GM12878 (cell line): ENCODE measurements at places on chromosomes 6 and 20.

GRCh38 chr6:72151742-72152141, 265.4 kb downstream of the RIMS1 start:
- no peak overlapping the region for H3K4me3 ChIP-seq
- no peaks in the 10 kb centered on the region for H3K36me3 ChIP-seq
- no peak overlapping the region for H3K27ac ChIP-seq

- no peak overlapping the region for H3K4me3 ChIP-seq
- no peaks in the 10 kb centered on the region for H3K36me3 ChIP-seq
- DNase-seq = no peak
- no peaks in the 10 kb centered on the region for H3K4me1 ChIP-seq
- H3K27ac ChIP-seq = no peak overlapping the region
- H3K27me3 ChIP-seq = no peaks in the 10 kb centered on the region
These were observed 166.4 kb upstream of the RNF217 start for GRCh38 chr6:124795643-124796463.

DNA sequence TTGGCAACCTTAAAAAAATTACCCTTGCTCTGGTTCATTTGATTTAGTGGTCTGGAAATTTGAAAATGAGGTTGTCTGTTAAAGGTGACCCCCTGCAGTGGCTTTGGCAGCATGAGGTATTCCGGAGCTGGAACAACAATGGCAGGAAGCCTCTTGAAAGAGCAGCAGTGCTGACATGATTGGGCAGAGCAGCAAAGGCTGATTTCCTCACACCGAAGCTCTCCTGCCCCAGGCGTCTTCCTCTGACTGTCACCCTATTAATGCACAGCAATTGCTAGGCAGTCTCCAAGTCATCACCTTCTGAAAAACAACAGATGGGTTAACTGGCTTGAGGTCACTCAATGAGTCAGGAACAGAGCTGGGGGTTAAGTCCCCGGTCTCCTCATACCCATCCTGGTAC, 241.8 kb upstream of the MMS22L start:
- H3K27me3 ChIP-seq = no peaks in the 10 kb centered on the region
- DNase-seq = no peak
- H3K4me3 ChIP-seq = no peak overlapping the region
- H3K27ac ChIP-seq = no peak overlapping the region
- no peaks in the 10 kb centered on the region for H3K4me1 ChIP-seq
- H3K36me3 ChIP-seq = no peaks in the 10 kb centered on the region

GRCh38 chr20:16062661-16063581, 510.3 kb downstream of the KIF16B start:
- no peak overlapping the region for H3K4me3 ChIP-seq
- H3K27me3 ChIP-seq = no peaks in the 10 kb centered on the region
- no peaks in the 10 kb centered on the region for H3K36me3 ChIP-seq
- H3K4me1 ChIP-seq = no peaks in the 10 kb centered on the region
- no peak for DNase-seq

DNA sequence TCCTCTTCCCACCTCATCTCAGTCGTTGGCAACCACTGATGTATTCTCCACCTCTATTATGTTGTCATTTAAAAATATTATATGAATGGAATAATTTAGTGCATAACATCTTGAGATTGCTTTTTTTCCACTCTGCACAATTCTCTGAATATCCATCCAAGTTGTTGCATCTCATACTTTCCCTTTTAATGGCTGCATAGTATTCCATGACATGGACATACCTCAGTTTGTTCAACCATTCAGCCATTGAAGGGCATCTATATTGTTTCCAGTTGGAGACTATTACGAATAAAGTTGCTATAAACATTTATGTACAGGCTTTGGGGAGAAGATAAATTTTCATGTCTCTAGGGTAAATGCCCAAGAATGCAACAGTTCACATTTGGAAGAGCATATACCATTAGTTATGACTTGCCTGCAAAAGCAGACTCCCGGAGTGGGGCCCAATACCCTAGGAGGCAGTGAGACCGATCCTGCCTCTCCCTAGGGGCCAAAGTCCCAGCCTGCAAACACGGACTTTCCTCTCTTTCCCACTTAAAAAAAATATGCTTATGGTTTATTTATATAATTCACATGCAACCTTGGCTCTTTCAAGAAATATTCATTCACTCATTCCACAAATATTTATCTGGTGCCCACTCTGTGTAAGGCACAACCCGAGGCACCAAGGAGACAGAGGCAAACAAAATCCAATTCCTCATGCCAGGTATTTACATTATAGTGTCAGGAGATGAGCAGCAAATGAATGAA, 227.0 kb upstream of the PMEPA1 start:
- no peak overlapping the region for H3K4me3 ChIP-seq
- H3K27me3 ChIP-seq = no peaks in the 10 kb centered on the region
- H3K36me3 ChIP-seq = no peaks in the 10 kb centered on the region

DNA sequence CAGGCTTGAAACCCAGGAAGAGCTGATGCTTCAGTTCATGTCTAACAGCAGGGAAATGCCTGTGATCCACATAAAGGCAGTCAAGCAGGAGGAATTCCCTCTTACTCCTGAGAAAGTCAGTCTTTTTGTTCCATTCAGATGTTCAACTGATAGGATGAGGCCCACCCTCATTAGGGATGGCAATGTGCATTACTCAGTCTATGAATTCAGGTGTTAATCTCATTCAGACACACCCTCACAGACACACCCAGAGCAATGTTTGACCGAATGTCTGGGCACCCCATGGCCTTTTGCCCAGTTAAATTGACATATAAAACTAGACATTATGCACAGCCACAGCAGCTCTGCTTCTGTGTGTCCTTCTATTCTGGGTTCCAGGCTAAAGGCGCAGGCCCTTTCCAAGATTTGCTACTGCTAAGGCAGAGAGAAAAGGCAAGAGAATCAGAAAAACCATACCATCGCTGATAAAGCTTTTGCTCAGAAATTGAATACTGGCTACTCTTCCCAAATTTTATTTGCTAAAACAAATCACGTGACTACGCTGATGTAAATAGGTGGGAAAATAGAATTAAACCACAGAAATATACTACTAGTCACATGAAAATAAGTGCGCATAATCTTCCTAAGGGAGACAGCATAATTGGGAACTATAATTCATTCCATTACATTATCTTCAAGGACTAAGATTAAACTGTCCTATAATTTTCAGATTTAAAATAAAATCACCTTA, 625.0 kb upstream of the MAN1A1 start:
- no peaks in the 10 kb centered on the region for H3K4me1 ChIP-seq
- no peak overlapping the region for H3K4me3 ChIP-seq
- no peaks in the 10 kb centered on the region for H3K27me3 ChIP-seq
- no peak overlapping the region for H3K27ac ChIP-seq

- H3K4me1 ChIP-seq = no peaks in the 10 kb centered on the region
- no peak for DNase-seq
- H3K27ac ChIP-seq = no peak overlapping the region
- no peaks in the 10 kb centered on the region for H3K36me3 ChIP-seq
- H3K27me3 ChIP-seq = no peaks in the 10 kb centered on the region
- no peak overlapping the region for H3K4me3 ChIP-seq
These were observed 159.8 kb upstream of the ARID1B start for GRCh38 chr6:156617376-156617775.

DNA sequence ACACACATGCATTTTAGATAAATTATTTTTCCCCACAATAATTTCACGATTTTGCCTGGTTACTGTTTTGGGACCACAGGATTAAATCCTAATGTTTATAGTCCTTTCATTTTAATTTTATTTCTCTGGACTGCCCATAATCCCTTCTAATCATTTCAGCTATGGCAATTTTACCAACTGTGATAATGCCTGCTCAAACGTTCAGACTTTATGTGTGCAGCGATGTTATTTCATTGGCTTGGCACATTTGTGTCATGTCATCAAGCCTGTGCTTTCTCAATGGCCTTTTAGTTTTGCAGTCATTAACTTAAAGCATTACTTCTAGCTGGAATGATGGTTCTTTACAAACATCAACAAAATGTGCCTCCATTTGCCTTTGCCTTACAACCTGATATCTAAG, 140.6 kb upstream of the HSF2 start:
- no peaks in the 10 kb centered on the region for H3K36me3 ChIP-seq
- H3K27ac ChIP-seq = no peak overlapping the region

- no peak overlapping the region for H3K4me3 ChIP-seq
- H3K27me3 ChIP-seq = no peaks in the 10 kb centered on the region
These were observed 7.9 kb upstream of the TREM1 start for GRCh38 chr6:41294214-41294872.

DNA sequence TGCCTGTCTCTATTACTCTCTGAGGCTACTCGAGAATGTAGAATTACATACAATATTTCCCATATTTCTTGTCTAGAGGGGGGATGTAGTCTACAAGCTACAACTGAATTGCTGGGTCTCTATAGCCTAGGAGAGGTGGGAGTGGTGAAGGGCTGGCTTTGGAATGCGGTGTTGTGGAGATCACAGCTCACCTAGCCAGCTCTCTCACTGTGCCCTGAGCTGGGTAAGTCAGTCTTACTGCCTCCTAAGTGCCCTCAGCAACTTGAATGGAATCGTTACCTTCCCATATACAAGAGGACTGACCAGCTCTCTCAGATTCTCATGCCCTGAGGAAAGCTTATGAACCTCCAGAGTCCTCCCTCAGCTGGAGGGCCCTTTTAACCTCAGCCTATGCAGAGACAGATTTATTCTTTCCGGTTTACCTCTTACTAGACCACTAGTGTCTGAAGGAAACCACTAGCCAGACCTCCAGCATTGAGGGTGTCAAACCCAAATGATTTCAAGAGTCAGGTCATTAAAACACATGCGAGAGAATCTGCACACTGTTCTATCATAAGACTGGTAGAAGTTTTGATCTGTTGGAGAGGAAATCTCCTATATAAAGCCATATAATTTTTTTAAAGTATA, 20.6 kb downstream of the VIP start:
- no peaks in the 10 kb centered on the region for H3K36me3 ChIP-seq
- no peaks in the 10 kb centered on the region for H3K4me1 ChIP-seq
- H3K27ac ChIP-seq = no peak overlapping the region

GRCh38 chr6:116208056-116208785, 45.7 kb downstream of the TSPYL4 start:
- no peak overlapping the region for H3K27ac ChIP-seq
- peaks cover 3% of the 10 kb centered on the region; the same call in 1 of the 2 replicates for H3K36me3 ChIP-seq
- no peak overlapping the region for H3K4me3 ChIP-seq
- no peaks in the 10 kb centered on the region; the same call in 1 of the 2 replicates for H3K4me1 ChIP-seq
- H3K27me3 ChIP-seq = no peaks in the 10 kb centered on the region
- no peak for DNase-seq
